ENCODE measurements at places on chromosomes 3 and 15. TPM values are rescaled to one million over a fixed set of nuclear protein-coding genes. Genes with fewer than 3 reads are reported as not detected.

The ARL6IP5 gene
- 38.1 TPM for total RNA-seq

The FES gene
- total RNA-seq: 17.2 TPM

The AHSG gene
- total RNA-seq: 1,067 TPM

The CNTN3 gene
- total RNA-seq: 6.2 TPM

The GOLGA8T gene
- total RNA-seq: 0.29 TPM

The TRIM42 gene
- not detected for total RNA-seq

The MFGE8 gene
- total RNA-seq: 16.5 TPM

- H3K4me1 ChIP-seq: no peaks in the 10 kb centered on the region
- no peaks in the 10 kb centered on the region for H3K27me3 ChIP-seq
Observed at GRCh38 chr15:47766406-47766805, 49.1 kb downstream of the SEMA6D start.

GRCh38 chr3:7205535-7205934 is 344.6 kb downstream of the GRM7 start:
- no peaks in the 10 kb centered on the region for H3K4me1 ChIP-seq
- no peaks in the 10 kb centered on the region for H3K27me3 ChIP-seq
- no peak overlapping the region for H3K27ac ChIP-seq
- H3K36me3 ChIP-seq: no peaks in the 10 kb centered on the region

DNA sequence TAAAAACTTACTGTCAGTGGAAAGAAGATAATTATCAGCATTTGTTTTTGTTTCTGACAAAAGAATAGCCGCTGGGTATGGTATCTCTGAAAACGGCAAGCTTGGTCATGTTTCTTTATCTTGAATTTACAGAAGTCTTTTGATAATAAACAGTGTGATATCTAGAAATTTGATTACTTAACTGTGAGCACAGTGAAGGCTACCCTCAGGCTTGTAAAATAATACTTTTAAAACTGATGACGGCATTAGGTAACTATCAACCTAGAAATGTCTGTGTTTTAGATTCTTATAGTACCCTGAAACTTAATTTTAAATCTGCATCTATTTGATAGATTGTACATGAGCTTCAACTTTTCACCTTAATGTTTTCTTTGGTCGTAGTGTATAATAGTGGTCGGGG is 43.4 kb downstream of the NSUN3 start:
- no peaks in the 10 kb centered on the region for H3K27me3 ChIP-seq
- H3K27ac ChIP-seq: no peak overlapping the region
- H3K4me3 ChIP-seq: no peak overlapping the region
- peaks cover 2% of the 10 kb centered on the region for H3K36me3 ChIP-seq
- H3K4me1 ChIP-seq: no peaks in the 10 kb centered on the region
- DNase-seq: no peak

DNA sequence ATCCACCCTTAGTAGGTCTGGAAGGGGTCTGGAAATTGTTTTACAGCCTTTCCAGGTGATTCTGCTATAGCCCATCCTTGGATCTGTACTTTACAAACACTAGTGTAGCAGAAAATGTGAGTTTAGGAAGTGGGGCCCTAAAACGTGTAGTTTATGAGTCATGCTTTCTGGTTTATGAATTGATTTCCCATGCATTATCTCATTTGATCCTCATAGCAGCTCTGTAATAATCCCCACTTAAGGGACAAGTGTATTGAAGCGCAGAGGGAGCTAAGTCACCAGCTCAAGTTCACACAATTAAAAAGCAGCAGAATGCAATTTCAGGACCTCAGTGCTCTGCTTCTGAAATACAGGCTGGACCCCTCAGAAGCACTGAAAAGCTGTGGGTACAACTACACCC is 22.7 kb upstream of the STARD5 start:
- H3K27ac ChIP-seq: no peak overlapping the region
- no peaks in the 10 kb centered on the region for H3K27me3 ChIP-seq
- no peaks in the 10 kb centered on the region for H3K4me1 ChIP-seq
- DNase-seq: no peak

DNA sequence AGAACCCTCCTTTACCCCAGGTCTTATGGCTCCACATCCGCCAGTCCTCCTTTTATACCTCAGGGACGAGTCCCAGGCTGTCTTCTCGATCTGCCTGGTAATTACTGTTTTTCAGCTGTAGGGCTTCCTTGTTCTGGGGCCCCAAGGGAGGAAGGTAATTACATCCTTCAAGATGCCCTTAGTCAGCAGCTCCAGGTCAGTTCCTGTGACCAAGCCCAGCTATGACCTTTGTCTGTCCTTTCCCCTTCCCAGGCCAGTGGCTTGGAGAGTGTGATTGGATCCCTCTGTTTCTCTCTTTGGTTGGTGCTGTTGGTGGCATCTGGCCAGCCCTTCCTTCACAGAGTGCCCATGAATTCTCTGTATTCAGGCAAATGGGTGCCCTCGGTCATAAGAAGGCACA is 92.6 kb downstream of the AAGAB start:
- no peaks in the 10 kb centered on the region for H3K36me3 ChIP-seq
- no peak overlapping the region for H3K4me3 ChIP-seq
- no peak for DNase-seq
- no peaks in the 10 kb centered on the region for H3K27me3 ChIP-seq
- no peaks in the 10 kb centered on the region for H3K4me1 ChIP-seq

DNA sequence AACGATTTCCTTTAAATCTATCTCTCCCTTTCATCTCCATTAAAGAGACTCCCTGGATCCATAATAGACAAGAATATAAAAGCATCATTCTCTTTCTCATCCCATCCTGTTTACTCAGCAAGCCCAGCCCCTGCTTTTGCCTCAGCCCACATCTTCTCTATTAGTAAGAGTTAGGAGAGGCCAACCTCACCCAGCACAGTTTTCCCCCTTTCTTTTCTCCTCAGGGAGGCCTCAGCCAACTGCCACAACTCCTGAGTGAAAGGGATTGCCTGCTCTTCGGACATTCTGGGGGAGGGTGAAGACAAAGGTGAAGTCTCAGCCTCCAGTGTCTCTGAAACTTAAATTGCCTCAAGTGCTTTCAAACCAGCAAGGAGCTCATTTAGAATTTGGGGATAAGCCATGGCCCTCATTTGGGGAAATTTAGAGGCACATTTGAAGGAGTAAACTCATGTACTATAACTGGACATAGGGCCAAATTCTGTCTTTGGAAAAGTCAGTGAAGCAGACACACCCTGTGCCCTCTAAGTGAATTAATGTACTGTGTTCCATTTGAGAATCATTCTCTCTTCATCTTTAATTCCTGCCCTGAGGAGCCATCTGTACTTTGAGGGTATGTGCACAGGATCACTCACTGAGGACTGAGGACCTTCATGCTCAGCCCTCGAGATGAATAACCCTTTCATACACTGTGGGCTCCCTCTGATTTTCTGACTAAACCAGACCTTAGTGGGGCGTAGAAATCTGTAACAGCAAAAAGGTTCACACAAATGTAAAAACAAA is 82.5 kb downstream of the SOX2 start:
- no peak overlapping the region for H3K4me3 ChIP-seq
- no peaks in the 10 kb centered on the region for H3K4me1 ChIP-seq
- H3K27ac ChIP-seq: no peak overlapping the region
- no peaks in the 10 kb centered on the region for H3K27me3 ChIP-seq
- H3K36me3 ChIP-seq: no peaks in the 10 kb centered on the region

GRCh38 chr15:76285241-76285825 is 25.9 kb downstream of the ETFA start:
- no peak overlapping the region for H3K4me3 ChIP-seq
- H3K27ac ChIP-seq: no peak overlapping the region
- H3K27me3 ChIP-seq: no peaks in the 10 kb centered on the region
- H3K4me1 ChIP-seq: no peaks in the 10 kb centered on the region
- DNase-seq: no peak
- peaks cover 11% of the 10 kb centered on the region for H3K36me3 ChIP-seq

DNA sequence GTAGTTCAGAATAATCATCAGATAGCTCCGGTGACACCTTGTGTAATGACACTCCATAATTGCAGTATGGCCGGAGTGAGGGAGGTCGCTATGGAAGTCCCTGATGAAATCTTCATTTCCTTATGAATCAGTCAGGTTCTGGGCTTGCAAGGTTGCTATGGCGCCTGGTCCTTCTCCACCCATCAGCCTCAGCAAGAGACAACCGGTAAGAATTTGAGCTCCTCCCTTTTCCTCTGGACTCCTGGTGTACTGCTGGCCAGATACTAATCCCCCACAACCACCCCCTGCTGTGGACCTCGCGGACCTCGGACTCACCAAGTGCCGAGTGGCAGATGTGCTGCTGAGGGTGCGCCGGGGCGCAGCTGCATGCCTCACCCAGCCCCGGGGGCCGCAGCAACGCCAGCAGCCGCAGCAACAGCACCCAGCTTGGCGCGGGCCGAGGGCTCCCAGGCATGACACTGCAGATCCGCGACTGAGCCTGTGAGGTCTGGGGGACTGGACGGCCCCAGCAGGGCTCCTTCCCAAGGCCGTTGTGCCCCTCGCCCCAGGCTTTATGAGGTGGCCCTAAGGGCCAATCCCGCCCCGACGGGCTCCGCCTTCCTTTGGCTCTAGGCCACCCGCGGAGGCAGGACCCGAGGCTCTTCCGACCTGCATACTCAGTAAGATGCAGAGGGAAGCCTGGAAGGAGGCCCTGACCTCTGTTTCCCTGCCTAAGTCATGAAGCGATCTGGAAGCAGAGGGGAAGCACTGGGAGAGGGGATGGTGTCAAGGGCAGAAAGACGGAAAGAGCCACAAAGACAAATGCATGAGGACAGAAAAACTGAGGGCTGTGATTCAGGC is at the start of gene TIMP4:
Gene TIMP4 (minus strand): TSS at position 526 of the 840 bp plus-strand sequence. CDS start 72 bp downstream, at position 454.
- no peak for DNase-seq
- no peaks in the 10 kb centered on the region for H3K36me3 ChIP-seq
- H3K4me1 ChIP-seq: peaks cover 4% of the 10 kb centered on the region
- H3K27ac ChIP-seq: no peak within 1 kb of the TSS

DNA sequence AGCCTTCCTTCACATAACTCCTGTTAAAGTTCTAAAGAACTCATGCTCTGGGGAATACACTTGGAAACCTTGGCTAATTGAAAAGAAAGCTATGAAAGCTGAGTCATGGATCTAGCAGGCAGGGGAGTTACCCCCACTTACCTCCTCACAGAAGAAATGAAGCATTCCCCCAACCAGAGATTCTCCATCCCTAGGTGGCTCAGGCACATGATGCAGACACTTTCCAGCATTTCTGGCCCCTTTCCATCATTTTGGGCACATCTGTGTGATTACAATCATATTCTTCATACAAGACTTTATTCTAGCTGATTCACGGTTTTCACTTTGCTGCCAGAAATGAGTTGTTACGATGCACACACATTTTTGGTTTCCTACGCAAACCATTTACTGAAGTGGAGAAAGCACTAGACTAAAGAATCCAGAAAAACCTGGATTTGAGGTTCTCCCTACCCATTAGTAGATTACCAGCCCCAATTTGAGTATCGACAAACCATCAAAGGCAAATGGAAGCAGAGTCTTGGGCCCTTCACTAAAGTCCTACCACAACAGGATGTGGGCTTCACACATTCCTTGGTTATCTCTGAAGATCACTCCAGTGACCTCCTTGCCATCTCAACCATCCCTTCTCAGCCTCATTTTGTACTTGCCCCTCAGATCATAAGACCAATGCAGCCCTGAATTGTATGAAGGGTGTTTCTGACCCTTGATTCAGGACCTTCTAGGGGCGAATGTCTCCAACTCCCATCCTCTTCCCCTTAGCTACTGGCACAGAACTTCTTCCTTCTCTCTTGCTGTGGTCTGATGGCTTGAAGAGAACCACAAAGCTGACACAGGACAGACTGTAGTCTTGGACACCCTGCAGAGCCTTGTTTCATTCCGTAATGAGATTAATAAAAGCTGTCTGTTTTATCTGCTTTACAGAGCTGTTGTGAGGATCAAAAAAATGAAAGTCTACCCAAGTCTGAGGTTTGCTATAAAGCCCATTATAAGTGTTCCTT is 42.5 kb upstream of the SNRK start:
- H3K27ac ChIP-seq: no peak overlapping the region
- no peaks in the 10 kb centered on the region for H3K27me3 ChIP-seq
- no peaks in the 10 kb centered on the region for H3K36me3 ChIP-seq
- H3K4me3 ChIP-seq: no peak overlapping the region
